Activated T-cell treated with anti-CD3 and anti-CD28 coated beads, Interleukin-2, amount 50 U/mL, for 48 hours (primary cell): ENCODE measurements at places on chromosomes 3 and 15.

DNA sequence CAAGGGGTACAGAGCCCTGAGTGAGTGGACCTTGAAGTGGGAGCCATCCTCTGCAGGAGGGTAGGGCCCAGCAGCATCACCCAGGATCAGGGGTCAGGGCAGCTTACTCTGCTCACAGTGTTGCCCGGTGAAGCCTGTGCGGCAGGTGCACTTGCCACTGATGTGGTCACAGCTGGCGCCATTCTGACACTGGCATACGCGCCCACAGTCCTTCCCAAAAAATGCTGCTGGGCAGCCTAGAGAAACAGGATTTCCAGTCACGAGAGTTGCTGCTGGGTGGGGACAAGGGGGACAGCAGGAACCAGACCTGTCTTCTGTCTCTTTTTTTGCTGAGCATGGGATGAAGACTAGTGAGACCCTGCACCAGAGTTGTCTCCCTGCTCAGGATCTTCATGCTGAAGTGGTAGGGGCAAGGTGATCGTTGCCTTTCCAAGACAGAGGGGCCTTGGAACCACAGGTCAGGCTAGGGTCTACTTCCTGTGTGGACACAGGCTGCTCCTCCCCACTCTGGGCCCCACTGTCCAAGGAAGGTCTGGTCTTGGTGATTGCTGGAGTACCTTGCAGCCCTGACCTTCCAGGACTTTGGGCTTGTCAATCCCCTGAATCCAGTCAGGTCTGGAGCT is 46.9 kb downstream of the RAB11A start:
- DNase-seq, result no peak

GRCh38 chr3:47961036-47961435 is 55.2 kb downstream of the MAP4 start:
- DNase-seq, result no peak

- no peak for DNase-seq
These were observed 11.2 kb downstream of the SOX2 start for GRCh38 chr3:181722766-181723425.

- no peak for DNase-seq
These were observed 70.7 kb downstream of the WNT5A start for GRCh38 chr3:55416331-55416821.

DNA sequence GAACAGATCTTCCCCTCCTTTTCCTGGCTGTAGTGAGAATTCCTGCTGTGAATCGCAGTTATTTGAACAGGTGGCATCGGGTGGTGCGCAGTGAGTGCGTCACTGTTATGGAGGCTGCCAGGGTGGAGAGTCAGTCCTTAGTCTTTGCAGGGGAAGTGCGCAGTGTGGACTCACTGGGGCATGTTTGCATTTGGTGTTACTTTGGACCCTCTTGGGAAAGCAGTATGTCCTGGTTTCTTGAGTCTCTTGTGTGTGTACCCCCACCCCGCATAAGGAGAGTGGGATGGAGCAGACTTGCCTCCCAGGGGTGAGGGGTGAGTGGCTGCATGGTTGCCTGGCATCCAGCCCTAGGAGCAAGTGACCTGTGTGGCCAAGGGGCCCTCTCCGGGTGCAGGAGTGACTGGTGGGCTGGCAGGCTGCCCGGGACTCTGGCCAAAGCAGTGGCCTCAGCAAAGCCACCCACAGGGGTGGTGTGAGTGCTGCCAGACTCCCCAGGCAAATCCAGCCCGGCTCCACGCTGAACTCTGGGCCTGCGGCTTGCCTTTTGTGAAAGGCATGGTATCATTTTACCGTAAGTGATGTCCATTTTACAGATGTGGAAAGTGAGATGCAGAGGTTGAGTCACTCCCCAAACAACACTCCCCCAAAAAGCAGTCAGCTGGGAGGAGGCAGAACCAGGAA is 46.4 kb downstream of the DNASE1L3 start:
- DNase-seq, result no peak

GRCh38 chr3:101146946-101147345 is 153.7 kb upstream of the ABI3BP start:
- DNase-seq, result no peak

DNA sequence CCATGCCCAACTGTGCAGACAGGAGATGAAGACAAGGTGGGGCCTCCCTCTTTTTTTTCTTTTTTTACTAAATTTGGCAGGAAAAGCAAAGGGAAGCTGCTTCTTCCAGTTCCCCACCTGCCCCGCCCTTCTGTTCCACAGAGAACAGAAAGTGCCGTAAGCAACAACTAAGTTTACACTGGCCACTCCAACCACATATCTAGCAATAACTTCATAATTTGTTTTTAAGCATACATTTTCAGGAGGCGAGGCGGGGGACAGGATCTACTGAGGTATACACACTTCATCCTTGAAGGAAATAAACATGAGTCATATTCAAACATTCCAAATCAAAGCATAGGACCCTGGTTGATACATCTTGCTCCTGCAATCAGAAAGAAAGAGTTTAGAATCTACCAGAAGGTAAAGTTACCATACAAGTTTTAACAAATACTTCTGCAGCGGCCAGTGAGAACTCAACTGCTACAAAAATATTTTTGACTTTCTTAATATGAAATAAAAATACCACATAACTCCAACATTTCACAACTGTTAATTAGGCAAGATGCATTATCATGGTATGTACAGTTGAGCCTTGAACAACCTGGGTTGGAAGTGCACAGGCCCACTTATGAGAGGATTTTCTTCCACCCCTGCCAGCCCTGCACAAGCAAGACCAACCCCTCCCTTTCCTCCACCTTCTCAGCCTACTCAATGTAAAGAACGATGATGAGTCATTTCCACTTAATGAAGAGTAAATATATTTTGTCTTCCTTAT is 50.7 kb downstream of the FOXP1 start:
- no peak for DNase-seq

DNA sequence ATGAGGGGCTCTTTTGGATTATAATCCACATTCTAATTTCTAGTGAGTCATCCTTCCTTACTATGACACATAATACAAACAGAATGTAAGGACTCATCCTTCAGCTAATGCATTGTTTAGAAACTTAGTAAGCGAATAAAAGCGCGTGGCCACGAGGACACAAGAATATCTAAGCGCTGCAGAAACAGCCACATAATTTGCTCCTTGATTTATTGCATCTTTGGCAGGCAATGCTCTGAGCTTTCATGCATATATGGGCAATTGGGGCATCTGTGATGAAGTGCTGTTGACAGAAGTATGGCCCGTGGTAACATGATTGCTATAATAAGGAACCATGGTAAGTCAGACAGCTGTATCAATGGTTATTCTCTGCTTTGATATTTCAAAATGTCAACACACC is 191.3 kb upstream of the ZNF385D start:
- no peak for DNase-seq

DNA sequence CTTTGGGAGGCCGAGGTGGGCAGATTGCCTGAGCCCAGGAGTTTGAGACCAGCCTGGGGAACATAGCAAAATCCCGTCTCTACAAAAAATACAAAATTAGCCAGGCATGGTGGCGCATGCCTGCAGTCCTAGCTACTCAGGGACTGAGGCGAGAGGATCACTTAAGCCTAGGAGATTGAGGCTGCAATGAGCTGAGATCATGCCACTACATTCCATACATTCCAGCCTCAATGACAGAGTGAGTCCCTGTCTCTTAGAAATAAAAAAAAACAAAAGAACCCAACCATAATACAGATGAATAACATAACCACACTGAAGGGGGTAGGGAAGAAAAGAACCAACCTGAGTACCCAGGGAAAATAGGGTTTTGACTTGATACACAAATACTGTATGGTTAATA is 19.7 kb upstream of the CGNL1 start:
- no peak for DNase-seq

DNA sequence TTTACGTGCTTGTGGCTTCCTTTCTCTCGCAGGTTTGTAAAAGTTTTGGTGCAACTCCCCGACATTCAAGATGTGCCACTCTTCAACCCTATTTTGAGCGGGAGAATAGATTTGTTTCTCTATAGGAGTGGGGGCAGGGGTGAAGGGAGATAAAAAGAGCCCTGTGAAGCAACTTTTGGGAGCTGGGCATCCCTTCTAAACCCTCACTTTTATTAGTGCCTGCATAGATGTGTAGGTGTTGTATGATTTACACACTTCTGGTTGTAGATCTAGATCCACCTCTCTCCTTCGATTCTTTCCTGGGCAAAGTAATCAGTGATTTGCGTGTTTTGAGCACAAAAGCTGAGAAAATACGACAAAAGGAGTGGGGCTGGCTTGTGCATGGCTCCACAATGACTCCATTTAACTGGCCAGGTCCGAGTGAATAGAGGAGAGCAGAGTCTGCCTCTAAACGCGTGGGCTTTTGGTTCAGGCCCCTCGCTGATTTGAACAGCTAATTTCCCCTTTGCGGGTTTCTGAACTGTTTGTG is 17.7 kb downstream of the SOX2 start:
- no peak for DNase-seq

- no peak for DNase-seq
These were observed 58.9 kb downstream of the TMCC1 start for GRCh38 chr3:129834580-129834979.

- no peak for DNase-seq
These were observed 5.1 kb downstream of the TRIM71 start for GRCh38 chr3:32822609-32823498.

DNA sequence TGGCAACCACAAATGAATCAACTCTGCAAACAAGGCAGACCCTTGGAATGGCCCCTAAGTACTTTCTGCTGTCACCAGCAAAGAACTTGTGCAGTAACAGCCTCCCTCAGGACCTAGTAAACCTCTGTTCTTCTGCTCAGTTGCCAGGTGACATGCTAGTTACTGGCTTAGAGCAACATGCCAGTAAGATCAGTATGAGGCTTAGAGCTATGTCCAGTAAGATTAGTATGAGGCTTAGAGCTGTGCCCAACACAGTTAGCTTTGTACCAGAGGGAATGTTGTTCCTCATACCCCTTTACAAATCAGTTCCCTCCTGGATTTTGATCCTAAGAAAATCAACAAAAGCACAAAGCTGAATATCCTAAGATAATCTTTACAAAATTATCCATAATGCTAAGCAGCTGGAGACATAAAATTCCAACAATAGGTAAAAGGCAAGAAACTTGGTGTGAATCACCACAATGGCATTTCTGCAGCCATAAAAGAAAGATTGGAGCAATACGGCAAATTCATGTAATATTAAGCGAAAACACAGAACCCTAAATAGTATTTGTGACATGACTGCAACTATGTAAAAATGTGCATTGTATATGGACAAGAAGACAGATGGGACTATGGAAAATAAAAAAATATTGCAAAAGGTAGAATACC is 107.3 kb upstream of the LPP start:
- no peak for DNase-seq

DNA sequence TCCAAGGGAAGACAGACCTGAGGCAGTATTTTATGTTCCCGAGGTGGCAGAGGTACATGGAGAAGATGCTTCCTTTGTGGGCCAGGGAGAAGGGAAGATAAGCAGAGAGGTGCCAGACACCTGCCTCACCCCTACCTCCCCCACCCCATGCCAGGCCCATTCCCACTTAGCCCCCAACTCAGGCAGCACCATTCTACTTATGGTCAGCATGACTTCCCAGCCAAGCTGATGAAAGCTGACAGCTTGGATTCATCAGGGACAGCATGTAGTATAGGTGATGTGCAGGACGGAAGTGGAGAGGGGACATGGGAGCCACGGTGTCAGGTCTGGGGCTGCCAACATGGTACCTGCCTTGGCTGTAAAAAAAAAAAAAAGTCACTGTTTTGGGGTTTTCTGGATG is 57.5 kb upstream of the CSPG4 start:
- no peak for DNase-seq

GRCh38 chr15:40590667-40591050 is 3.4 kb upstream of the KNL1 start:
- no peak for DNase-seq

DNA sequence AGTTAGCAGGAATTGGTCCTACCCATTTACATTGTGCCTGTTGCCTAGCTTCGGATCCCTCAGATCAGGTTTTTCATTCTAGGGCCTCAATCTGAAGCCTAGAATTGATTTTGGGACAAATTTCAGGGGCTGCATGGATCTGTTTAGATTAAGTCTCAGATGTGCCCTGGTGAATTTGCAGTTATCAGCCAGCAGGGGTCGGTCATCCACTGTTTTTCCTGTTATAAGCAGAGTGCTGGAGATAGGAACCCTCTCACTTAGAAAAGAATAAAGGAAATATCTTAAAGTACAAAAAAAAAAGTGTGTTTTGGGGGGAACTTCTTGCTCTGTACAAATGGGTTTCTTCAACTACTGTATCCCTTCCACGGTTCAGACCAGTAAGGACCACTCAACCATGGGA is 212.5 kb downstream of the BCHE start:
- DNase-seq, result no peak

GRCh38 chr3:143901105-143901504 is 52.8 kb upstream of the SLC9A9 start:
- no peak for DNase-seq

GRCh38 chr3:168072323-168072650 is 23.4 kb downstream of the GOLIM4 start:
- DNase-seq, result no peak

DNA sequence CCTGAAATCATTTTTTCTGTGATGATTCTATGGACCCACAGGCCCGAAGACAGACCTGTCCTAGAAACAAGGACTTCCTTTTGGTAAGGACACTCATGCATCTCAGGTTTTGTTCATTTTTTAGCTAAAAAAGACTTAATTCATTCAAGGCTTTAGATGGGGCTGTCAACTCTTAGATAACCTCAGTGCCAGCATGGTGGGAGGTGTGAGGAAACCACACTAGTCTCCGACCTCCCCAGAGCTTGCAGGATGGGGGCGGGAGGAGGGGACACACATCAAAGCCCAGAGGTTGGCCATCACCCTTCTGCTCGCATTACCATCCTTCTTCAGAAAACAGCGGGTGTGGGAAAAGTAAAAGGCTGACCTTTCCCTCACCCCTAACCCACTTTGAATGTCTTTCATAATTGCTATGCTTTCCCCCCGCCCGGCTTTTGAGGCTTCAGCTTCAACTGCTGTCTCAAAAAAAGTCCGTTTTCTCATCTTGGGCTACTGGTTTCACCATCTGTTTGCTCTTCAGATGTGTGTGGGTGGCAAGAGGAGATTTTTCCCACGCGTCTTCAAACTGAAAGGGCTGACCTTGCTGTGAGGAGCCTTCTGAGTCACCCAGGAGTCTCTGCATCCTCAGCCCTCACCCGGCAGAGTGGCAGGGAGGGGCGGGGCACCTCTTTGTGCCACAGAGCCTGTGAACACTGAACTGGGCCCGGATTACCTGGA is 27.6 kb upstream of the CXCR6 start:
- peak; percentile 88 for DNase-seq

DNA sequence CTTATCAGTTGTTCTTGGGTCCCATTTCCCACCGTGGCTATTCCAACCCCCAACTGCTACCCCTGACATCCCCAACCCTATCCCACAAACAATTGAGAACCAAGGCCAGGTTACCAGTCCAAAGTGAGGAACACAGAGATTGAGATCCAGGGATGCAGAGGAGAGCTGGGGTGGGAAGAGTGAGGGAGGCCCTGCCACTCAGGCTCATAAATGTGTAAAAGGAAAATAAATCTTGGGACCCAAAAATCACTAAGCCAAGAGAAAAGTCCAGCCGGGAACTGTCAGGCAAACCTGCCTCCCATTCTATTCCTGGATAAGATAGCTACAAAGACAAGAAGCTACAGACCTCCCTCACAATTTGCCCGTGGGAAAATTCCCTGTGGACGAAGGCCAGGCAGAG is 101.1 kb upstream of the DLG1 start:
- DNase-seq, result no peak
